Transverse colon (tissue), 4 donors: ENCODE measurements at places on chromosomes 11 and 22. TPM values are rescaled to one million over a fixed set of nuclear protein-coding genes. Genes with fewer than 3 reads are reported as not detected.

TMEM121B gene
- total RNA-seq = 0.20 TPM

OR8G5 gene
- total RNA-seq = 0.41 TPM

NECTIN1 gene
- total RNA-seq = 11.0 TPM

ILK gene
- 167 TPM for total RNA-seq

SMCO4 gene
- 80.4 TPM for total RNA-seq

TREH gene
- 5.6 TPM for total RNA-seq

TEAD1 gene
- total RNA-seq = 65.4 TPM

DEUP1 gene
- total RNA-seq = not detected

ATG13 gene
- total RNA-seq = 128 TPM

OR52I2 gene
- not detected for total RNA-seq

MYEOV gene
- not detected for total RNA-seq

C22orf31 gene
- total RNA-seq = not detected

EXT2 gene
- 82.9 TPM for total RNA-seq

NXPE4 gene
- total RNA-seq = 255 TPM

MRGPRE gene
- not detected for total RNA-seq

ME3 gene
- 258 TPM for total RNA-seq

IFITM10 gene
- 0.68 TPM for total RNA-seq
